ENCODE measurements at places on chromosomes 6 and 20.
A peak's percentile ranks its signal among the peaks of the same experiment; 100 is the strongest.

GRCh38 chr6:117907601-117908245 is 659 bp downstream of the SLC35F1 start:
- no peaks in the 10 kb centered on the region for H3K36me3 ChIP-seq
- H3K4me1 ChIP-seq = peaks cover 11% of the 10 kb centered on the region
- H3K4me3 ChIP-seq = no peak overlapping the region
- peaks cover 60% of the 10 kb centered on the region for H3K27me3 ChIP-seq
- peak; percentile 12 for DNase-seq

- H3K36me3 ChIP-seq = no peaks in the 10 kb centered on the region
- H3K27ac ChIP-seq = no peak overlapping the region
- DNase-seq = no peak
- no peaks in the 10 kb centered on the region for H3K4me1 ChIP-seq
- H3K27me3 ChIP-seq = peaks cover 16% of the 10 kb centered on the region
Observed at GRCh38 chr6:152391179-152391880, 245.8 kb downstream of the SYNE1 start.

DNA sequence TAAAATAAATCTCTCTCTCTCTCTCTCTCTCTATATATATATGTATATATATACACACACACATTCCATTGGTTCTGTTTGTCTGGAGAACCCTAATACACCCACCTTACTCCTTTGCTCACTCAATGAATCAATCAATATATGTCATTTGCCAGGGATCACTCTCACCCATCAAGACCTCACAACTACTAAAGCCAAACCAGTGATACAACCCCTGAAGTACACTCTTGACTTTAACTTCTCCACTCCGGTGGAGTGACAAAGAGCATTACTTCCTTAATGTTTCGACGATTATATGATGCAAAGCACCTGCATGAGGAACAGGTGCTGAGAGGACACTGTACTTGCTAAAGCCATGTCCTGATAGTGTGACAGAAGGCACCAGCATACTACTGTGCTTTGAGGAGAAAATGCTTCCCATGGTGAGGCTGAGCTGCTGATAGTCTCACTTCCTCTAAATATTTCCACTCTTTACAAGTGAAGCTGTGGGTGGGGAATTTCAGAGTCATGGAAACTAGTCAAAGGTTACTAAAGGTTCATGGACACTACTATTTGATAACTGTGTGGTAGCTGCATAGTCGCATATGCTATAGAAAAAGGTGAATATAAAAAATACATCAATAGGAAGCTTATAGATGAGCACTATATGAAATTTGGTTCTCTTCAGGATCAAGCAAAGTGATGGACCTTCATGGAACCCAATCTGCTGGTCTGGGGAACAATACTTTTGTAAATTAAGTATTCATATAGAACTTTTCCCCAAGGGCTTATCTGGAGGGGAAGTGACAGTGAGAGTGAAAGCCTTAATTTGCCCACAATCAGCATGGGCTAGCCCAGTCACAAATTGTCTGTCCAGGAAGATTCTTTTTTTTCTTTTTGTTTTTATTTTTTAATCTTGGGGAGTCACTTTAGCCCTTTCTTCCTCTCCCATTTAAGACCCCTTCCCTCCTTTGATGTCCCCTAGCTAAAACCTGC is 141.9 kb upstream of the NEDD9 start:
- peak overlapping the region; percentile 72 for H3K27ac ChIP-seq
- peaks cover 50% of the 10 kb centered on the region for H3K36me3 ChIP-seq
- DNase-seq = peak; percentile 43
- peaks cover 65% of the 10 kb centered on the region for H3K4me1 ChIP-seq

- H3K4me3 ChIP-seq = no peak overlapping the region
- H3K27ac ChIP-seq = no peak overlapping the region
- no peaks in the 10 kb centered on the region for H3K4me1 ChIP-seq
- peaks cover 9% of the 10 kb centered on the region for H3K27me3 ChIP-seq
- H3K36me3 ChIP-seq = no peaks in the 10 kb centered on the region
Observed at GRCh38 chr6:150087336-150087735, 18.4 kb upstream of the ULBP3 start.

- H3K27ac ChIP-seq = peak overlapping the region; percentile 72
- DNase-seq = peak; percentile 86
- H3K27me3 ChIP-seq = no peaks in the 10 kb centered on the region
- H3K4me1 ChIP-seq = peaks cover 20% of the 10 kb centered on the region
- peak overlapping the region; percentile 80 for H3K4me3 ChIP-seq
Observed at GRCh38 chr6:27374824-27375612, 13.5 kb upstream of the ZNF391 start.

GRCh38 chr20:7333841-7334240 is 566.4 kb downstream of the BMP2 start:
- no peaks in the 10 kb centered on the region for H3K27me3 ChIP-seq
- H3K36me3 ChIP-seq = no peaks in the 10 kb centered on the region
- H3K4me3 ChIP-seq = no peak overlapping the region
- no peaks in the 10 kb centered on the region for H3K4me1 ChIP-seq
